Kasumi-1 (cell line): ENCODE measurements at places on chromosomes 7 and 10.

GRCh38 chr7:116686812-116687419, 14.9 kb downstream of the MET start:
- DNase-seq, result no peak

GRCh38 chr10:21791276-21791675, 212.3 kb downstream of the DNAJC1 start:
- no peak for DNase-seq

DNA sequence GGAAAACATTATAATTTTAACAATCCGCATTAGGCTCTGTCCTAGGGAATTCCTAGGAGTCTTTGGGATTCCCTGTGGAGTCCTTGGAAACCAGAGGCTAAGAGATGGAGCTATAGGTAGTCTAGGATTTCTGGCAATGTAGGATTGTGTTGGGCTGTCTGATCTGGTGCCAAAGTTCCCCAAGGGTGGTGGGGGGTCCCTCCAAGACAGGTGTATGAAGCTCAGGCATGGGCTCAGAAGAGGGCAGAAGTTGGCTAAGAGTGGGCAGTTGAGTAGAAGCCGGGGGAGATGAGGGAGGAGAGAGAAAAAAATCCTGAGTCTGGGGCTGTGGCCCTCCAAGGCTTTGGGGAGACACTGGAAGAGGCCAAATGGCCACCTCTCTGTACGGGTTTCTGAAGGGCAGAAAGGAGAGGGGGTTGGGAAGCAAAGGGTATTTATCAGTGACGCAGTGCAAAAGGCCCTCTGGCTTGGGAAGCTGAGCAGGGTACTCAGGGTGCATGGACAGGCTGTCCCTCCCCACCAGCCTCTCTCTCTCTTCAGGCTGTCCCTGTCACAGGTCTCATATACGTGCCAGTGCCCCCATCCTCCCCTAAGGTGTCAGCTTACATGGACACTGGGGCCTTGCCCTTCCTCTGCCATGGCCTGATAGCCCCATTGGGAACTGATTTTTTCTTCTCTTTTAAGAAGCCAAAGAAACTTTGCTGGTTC, 929 bp downstream of the HOXA6 start:
- DNase-seq, result no peak

GRCh38 chr7:100191775-100192174, 14.1 kb downstream of the STAG3 start:
- peak; percentile 14 for DNase-seq

GRCh38 chr10:51687296-51687695, 12.1 kb downstream of the CSTF2T start:
- DNase-seq, result no peak

DNA sequence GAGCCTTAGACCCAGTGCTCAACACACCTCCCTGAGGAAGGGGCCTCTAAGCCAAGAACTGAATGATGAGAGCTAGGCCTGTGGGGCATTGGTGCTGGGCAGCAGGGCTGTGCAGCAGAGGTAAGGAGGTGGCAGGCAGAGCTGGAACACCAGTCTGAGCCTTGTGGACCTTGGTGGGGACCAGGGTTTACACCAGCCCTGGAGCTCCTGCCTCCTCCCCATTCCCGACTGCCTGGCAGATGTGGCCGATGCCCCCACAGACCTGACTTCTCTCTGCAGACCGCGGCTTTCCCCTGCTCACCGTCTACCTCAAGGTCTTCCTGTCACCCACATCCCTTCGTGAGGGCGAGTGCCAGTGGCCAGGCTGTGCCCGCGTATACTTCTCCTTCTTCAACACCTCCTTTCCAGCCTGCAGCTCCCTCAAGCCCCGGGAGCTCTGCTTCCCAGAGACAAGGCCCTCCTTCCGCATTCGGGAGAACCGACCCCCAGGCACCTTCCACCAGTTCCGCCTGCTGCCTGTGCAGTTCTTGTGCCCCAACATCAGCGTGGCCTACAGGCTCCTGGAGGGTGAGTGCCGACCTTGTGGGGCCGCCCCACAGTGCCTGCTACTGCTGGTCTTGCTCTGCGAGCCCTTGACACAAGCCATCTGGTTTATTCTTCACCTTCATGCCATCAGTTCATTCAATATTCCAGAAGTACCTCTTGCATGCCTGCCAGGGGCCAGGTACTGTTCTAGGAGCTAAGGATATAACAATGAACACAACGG, 25.4 kb downstream of the RET start:
- no peak for DNase-seq

GRCh38 chr7:131103997-131104396, 223.7 kb upstream of the MKLN1 start:
- no peak for DNase-seq

- peak; percentile 64 for DNase-seq
Observed at GRCh38 chr10:59240582-59241183, 64.2 kb downstream of the PHYHIPL start.

DNA sequence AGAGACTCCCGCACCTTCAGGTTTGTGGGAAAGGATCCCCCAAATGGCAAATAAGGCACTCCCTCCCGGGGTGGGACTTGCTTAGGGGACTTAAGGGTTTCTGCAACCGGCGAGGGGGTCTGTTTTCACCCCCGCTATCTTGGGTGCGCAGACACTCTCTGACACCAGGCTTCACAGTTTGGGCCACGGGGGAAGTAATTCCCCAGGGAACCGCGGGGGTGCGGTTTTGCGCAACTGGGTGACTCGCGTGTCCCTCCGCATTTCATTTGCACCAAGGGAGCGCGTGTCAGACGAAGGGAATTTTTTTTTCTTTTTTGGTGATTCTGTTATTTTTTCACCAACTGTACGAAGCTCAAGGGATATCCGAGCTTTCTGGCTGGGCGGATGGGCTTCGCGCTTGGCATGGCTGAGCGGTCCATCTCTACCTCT, 1.7 kb downstream of the GRM8 start:
- DNase-seq, result no peak

DNA sequence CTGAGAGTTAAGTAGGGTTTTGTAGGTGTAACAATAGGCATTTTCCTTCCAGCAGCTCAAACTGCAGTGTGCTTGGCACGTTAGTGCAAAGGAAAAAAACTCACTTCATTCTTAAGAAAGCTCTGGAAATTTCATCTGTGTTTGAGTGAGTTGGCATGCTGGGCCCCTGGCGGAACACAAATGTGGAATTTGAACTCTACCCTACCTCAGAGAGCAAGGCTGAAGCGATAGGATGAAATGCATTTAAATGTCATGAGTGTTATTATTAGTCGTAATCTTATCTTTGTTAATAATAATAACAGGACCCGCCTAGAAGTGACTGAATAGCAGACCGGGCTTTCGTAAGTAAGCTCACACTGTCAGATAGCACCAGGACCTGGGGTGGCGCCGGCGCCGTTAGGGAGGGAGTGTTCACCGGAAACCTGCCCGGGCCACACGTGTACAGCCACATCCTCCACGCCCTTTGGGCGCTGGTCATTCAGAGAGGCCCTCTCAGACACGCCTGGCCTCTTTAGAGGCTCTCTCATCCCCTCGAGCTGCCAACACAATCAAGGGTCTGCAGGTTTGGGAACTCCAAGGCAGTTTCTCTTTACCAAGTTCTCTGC, 63.5 kb downstream of the GRK5 start:
- DNase-seq, result peak; percentile 80

GRCh38 chr7:143387156-143387975, 6.2 kb downstream of the ZYX start:
- DNase-seq, result no peak

DNA sequence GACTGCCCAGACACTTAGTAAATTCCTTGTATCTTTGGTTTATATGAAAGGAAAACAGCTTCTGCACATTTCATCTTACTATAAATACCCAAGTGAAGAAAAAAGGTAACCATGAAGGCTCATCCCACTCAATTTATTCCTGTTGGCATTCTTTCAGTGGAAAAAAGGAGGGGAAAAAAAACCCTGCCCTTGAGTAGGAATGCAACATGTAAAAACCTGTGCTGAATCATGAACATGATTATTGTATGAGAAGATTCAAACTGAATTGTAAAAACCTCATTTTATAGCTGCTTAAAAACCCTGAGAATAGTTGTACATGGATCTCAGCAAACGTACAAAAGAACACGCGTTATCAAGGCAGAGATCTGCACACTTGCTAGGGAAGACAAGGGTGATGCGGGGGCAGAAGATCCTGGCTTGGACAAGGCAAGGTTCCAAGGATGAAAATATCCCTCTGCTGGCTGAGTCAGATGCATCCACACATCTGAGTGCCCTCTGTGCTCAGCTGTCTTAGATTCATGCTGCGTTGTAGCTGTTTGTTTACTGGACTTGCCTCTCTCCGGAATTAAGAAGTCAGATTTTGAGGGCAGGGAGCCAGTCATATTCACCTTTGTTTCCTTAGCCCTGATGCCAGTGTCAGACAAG, 658.2 kb downstream of the PARD3 start:
- no peak for DNase-seq

GRCh38 chr7:27197137-27198042, 2.5 kb downstream of the HOXA13 start:
- no peak for DNase-seq
